ENCODE measurements at places on chromosomes 5 and 9.

- DNase-seq = no peak
Measured at GRCh38 chr9:113331780-113332179, 8.3 kb downstream of the WDR31 start.

DNA sequence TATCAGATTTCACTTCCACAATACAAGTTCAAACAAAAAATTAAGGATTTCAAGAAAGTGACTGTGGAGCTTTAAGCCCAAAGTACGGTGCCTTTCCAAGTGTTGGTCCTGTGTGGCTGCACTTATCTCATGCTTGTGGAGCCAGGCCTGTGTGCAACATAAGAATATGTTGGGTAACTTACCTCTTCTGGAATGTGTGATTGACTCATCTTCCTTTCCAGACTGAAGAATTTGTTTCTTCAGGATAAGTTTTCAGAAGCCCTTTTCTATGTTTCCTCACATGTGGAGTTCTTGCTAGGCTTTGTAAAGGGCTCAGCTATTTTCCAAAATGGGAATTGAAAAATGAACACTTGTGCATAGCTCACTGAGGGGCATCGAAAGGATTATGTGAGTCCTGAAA is 485.1 kb upstream of the PAPPA start:
- DNase-seq = no peak

- no peak for DNase-seq
Measured at GRCh38 chr9:134253606-134254205, 72.5 kb upstream of the RXRA start.

DNA sequence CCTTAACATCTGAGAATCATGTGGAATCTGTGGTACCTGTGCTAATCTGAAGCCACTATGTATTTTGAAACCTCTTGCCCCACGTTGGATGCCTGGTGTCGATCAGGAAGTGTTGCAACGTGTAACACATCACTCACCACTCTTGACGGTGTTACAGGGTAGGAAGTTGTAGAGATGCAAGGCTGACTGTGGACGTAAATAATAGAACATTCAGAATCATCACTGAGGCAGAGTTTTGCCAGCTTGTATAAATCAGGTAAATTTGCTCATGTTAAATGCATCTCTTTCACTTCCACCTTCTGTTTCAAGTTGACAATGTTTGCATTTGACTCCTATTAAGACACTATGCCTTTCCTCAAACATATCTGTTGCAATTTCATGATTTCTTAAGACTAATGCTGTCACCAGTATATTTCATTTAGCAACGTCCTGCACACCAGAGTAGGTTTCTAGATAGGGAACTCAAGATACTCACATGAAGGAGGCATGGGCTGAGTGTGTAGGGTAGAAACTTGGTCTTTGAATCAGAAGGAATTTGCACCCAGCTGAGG is 38.1 kb downstream of the BASP1 start:
- no peak for DNase-seq

DNA sequence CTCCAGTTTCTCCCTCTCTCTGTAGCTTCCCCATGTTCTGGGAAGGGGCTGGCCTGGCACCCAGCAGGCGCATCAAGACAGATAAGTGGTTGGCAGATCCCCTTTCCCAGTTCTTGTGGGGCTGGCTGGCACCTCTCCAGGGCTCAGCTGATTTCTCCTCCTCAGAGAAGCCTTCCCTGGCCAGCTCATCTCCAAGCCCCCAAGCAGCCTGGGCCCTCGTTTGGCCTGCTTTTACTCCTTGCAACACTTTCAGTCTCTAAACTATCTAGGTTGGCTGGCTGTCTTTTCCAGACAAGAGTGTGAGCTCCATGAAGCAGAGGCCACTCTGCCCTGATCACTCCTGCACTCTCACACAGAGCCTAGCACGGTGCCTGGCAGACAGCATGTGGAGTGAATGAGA is 13.5 kb downstream of the MACROH2A1 start:
- DNase-seq = no peak

DNA sequence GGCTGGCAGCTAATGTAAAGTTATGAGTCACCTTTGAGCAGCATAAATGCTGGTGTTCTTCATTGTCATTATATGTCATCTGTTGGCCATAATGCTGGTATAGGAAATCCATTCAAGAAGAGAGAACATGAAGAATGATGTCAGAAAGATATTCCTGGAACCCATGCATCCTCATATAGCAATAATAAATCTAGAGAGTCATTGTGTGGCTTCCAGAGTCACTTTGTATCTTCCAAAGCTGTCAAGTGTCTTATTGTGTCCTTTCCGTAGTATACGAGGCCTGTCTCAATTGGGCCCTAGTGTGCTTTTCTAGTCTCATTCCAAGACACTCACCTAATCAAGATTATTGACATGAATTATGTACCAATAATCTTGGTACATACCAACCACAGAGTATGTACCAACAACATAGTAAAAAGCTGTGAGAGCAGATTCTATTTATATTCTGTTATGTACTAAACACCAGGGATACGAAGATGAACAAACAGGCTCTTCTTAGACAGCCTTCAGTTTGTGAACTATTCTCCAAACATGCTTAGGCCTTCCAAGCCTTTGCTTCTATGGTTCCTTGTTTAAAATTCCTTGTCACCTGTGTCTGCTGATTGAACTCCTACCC is 110.1 kb downstream of the ERCC6L2 start:
- DNase-seq = no peak

- no peak for DNase-seq
Measured at GRCh38 chr9:1001838-1002237, 25.4 kb downstream of the DMRT3 start.

Data from activated CD4-positive, alpha-beta T cell treated with anti-CD3 and anti-CD28 coated beads, Interleukin-2, amount 10 ng/mL, durations not matched to agents 24 days and 14 days (primary cell).